Adrenal gland (tissue), 19 donors: ENCODE measurements at places on chromosomes 1 and 21. TPM values are rescaled to one million over a fixed set of nuclear protein-coding genes. Genes with fewer than 3 reads are reported as not detected.

MANEAL gene
- 4.4 TPM for polyA plus RNA-seq

ADAMTSL4 gene
- 31.1 TPM for polyA plus RNA-seq

MRPL37 gene
- polyA plus RNA-seq, result 24.9 TPM

ACBD6 gene
- polyA plus RNA-seq, result 32.0 TPM

DDR2 gene
- polyA plus RNA-seq, result 34.2 TPM

FHAD1 gene
- polyA plus RNA-seq, result 0.90 TPM

LYPLAL1 gene
- 64.7 TPM for polyA plus RNA-seq

SWT1 gene
- 1.9 TPM for polyA plus RNA-seq

PADI3 gene
- not detected for polyA plus RNA-seq

ZMYND12 gene
- 2.7 TPM for polyA plus RNA-seq

WDTC1 gene
- polyA plus RNA-seq, result 21.5 TPM

C1orf116 gene
- 0.88 TPM for polyA plus RNA-seq

ZZZ3 gene
- 38.3 TPM for polyA plus RNA-seq

SLC30A10 gene
- polyA plus RNA-seq, result 0.32 TPM

ZNF678 gene
- 0.81 TPM for polyA plus RNA-seq

HSD3B1 gene
- 0.07 TPM for polyA plus RNA-seq

GJA8 gene
- not detected for polyA plus RNA-seq

UTS2 gene
- 6.6 TPM for polyA plus RNA-seq

C8A gene
- polyA plus RNA-seq, result 0.07 TPM

DMBX1 gene
- not detected for polyA plus RNA-seq

HSD3B2 gene
- polyA plus RNA-seq, result 141 TPM

SPRR1B gene
- polyA plus RNA-seq, result 0.80 TPM

OR2M3 gene
- polyA plus RNA-seq, result not detected

LCK gene
- 1.2 TPM for polyA plus RNA-seq

IL20 gene
- not detected for polyA plus RNA-seq

PBX1 gene
- polyA plus RNA-seq, result 153 TPM

KCNA10 gene
- polyA plus RNA-seq, result not detected

ZMYM1 gene
- 8.0 TPM for polyA plus RNA-seq

AKR7A3 gene
- 4.9 TPM for polyA plus RNA-seq

FAAP20 gene
- polyA plus RNA-seq, result 160 TPM

CHRM3 gene
- 0.17 TPM for polyA plus RNA-seq

MAP3K21 gene
- 5.6 TPM for polyA plus RNA-seq

KCNAB2 gene
- polyA plus RNA-seq, result 48.0 TPM

FCGR2B gene
- 3.4 TPM for polyA plus RNA-seq

TIE1 gene
- 5.0 TPM for polyA plus RNA-seq

SAMD11 gene
- 96.6 TPM for polyA plus RNA-seq

INSRR gene
- 1.5 TPM for polyA plus RNA-seq

GRIK3 gene
- 1.1 TPM for polyA plus RNA-seq

PKP1 gene
- polyA plus RNA-seq, result 0.11 TPM

C1orf210 gene
- polyA plus RNA-seq, result not detected

KISS1 gene
- polyA plus RNA-seq, result not detected

ZNF683 gene
- not detected for polyA plus RNA-seq

PCBP3 gene
- polyA plus RNA-seq, result 15.8 TPM

TDRKH gene
- polyA plus RNA-seq, result 2.1 TPM

SLC45A3 gene
- 9.7 TPM for polyA plus RNA-seq

VSIG8 gene
- polyA plus RNA-seq, result not detected

CRNN gene
- polyA plus RNA-seq, result 1.0 TPM

ARHGAP29 gene
- 7.2 TPM for polyA plus RNA-seq

OR10J1 gene
- not detected for polyA plus RNA-seq

RBM11 gene
- 5.5 TPM for polyA plus RNA-seq

MUTYH gene
- polyA plus RNA-seq, result 44.0 TPM

CENPS gene
- 24.5 TPM for polyA plus RNA-seq

SPATA21 gene
- 0.13 TPM for polyA plus RNA-seq

CALML6 gene
- not detected for polyA plus RNA-seq

CA6 gene
- not detected for polyA plus RNA-seq

IFI44L gene
- polyA plus RNA-seq, result 10.3 TPM

NCDN gene
- polyA plus RNA-seq, result 18.3 TPM

MPL gene
- polyA plus RNA-seq, result 0.15 TPM

CFAP141 gene
- polyA plus RNA-seq, result not detected
